Mucosa of descending colon (tissue), 3 donors: ENCODE measurements at places on chromosomes 2 and 18.

DNA sequence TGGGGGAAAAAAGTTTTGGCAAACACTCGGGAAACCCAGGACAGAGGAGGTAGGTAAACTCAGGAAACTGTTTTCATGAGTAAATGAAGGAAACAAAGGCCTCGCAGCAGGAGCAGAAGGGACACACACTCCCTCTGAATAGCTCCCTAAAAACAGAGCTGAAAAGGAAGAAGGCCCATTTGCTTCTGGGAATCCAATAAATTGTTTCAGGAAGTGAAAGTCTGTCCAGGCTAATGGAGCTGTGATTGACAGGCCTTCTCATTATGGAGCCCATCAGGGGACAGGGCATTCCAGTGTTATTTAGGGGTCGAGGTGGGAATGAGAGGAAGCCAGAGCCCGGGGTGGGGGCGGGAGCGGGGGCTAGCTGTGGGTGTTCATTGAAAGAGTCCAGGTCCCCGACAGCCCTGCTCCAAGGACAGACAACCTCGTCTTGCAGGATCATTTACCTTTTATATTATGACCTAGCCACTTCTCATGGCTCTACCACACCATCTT, 81.2 kb downstream of the GBX2 start:
- DNase-seq, result no peak

DNA sequence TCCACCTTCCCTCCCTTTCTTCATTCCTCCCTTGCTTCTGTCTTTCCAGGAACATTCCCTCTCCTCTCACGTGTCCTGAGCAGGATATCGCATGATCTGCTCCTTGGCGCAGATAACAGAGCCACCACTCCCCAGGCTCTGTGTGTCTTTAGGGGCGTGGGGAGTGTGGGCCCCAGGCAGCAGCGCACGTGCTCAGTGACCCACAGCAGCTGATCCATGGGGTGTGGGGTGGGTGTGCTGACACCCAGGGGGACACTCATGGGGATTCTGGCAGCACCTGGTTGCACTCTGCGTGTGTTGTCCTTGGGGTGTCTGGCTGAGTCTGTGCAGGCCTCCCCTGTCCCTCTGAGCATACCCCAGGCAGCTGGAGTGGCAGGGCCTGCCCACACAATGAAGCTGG, 9.9 kb upstream of the FOSL2 start:
- peak; percentile 52 for DNase-seq

DNA sequence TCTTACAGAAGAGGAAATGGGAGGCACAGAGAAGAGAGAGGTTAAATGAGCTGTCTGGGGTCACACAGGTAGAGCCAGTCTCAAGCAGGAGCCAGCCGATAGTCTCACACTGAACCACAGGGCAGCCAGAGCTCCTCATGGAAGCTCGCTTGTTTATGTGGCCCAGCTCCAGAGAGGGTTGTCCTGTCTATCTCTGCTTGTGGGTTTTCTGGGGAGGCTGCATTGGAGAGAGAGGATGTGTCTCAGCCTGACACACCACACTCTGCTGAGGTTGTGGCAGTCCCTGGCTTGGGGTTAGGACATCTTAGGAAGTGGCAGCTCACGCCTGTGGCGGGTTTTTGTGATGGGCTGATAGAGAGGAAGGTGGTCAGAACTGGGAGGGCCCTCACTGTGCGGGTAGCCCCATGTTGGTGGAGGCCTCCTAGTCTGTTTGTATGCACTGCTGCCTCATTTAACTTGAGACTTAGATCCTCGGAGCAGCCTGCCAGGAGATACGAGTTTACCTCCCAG, 52.3 kb downstream of the TCF7L1 start:
- no peak for DNase-seq

DNA sequence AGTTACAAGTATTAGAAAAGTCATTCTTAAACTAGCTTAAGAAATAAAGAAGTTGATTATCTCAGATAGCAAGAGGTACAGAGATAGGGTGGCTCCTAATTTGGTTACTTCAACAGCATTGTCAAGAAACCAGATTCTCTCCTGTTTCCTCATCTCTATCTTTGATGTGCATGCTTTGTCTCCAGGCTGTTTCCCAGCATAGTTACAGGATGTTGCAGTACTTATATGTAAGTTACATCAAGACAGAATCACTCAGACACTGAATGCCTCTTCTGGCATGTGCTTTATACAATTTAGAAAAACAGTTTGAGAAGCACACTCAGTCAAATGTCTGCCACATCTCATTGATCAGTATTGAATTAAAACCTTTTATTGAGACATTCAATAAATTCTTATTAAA, 189.5 kb upstream of the UBE2E3 start:
- no peak for DNase-seq

DNA sequence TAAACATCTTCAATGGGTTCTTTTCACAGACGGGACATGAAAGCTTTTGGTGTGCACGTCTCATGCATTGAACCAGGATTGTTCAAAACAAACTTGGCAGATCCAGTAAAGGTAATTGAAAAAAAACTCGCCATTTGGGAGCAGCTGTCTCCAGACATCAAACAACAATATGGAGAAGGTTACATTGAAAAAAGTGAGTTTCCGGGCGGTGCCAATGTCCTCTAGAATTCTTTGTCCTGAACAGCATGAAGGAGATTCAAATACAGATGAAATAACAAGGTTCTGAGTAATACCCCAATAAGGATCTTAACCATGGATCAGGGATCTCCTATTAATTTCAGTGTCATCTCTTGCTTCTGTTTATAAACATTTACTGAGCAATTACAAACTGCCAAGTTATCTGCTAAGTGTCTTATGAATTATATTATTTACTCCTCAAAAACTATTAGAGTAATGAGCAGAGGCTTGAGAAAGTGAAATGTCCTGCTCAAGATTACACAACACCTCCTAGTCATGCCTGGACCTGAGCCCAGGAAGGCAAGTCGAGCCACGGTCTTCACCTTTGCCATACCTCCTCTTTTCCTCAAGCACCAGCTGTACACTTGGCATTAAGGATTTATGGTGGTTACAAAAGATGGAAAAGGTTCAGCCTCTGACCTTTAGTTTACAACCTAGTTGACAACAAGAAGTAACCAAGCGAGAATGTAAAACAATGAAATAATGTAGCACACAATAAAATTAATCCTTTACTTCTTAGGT, 22.6 kb downstream of the DHRS9 start:
- DNase-seq, result peak; percentile 69

GRCh38 chr18:74589811-74590210, 7.9 kb upstream of the ZNF407 start:
- no peak for DNase-seq

DNA sequence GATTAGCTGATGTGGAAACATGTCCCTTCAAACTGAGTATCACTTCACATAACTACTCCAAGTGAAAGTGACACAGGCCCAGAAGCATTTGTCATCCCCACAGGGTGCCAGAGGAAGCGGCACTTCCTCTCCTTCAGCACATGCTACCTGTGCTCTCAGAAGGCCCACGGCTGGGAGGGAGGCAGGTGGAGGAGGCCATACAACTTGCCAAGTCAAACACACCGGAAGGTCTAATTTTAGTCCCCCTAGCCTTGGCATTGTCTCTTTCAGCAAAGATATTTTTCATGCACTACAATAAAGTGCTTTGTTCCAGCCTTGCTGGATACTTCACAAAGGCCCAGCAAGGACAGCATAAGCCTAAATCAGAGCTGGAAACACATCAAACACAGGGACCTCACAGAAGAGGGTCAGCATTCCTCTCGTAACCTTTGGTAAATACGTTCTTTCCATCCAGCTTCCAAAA, 38.0 kb downstream of the VSNL1 start:
- no peak for DNase-seq

GRCh38 chr2:172098287-172098649, 4.4 kb downstream of the DLX2 start:
- no peak for DNase-seq

DNA sequence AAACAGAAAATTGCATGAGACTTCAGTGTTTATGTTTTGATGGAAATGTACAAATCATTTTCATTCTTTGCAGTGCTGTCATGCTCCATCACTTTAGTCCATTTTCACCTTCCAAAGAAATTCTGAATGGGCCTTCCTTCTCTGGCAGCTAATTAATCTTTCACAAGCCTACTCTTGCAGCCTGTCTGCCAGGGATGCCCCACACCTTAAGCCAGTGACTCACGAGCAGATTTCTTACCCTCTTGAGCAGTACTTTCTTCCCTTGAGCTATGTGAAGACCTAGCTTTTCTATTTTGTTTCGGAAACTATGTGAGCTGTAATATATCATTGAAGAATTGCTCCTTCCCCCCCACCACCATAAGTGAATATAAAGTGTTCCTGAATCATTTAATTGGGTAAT, 404.3 kb upstream of the VWC2L start:
- DNase-seq, result no peak

DNA sequence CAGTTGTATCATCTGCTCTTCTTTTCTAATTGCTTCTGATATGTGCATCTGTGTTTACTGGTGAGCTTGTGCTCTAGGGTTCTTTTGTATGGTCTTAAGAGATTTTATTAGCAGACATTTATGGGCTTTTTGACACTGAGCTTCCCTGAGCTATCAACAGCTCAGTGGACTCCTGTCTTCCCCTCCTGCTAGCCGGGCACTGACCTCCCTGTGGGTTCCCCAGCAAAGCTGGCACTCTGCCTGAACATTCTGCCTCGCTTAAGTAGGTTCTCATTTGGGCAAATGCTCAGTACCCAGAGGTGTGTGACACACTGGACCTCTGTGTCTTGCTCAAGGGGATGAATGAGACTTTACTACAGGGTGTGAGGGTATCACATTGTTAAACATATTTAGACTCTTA, 15.8 kb downstream of the TRAF3IP1 start:
- no peak for DNase-seq

DNA sequence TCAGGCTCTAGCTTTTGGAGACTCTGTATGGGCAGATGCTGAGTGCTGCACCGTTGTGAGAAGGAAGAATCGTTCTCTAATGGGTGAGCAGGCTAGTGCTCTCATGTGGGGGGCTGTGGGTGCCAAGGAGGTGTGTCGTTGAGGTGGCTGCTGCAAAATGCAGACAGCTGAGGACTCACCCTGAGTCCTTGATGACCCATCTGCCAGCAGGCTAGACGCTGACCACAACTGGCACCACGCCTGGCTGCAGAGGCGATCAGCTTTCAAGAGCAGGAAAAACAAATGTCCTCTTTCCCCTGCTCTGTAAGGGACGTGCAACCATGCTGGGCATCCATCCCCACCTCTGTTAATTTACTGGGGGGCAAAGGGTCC, 48.2 kb downstream of the HAUS1 start:
- DNase-seq, result no peak

DNA sequence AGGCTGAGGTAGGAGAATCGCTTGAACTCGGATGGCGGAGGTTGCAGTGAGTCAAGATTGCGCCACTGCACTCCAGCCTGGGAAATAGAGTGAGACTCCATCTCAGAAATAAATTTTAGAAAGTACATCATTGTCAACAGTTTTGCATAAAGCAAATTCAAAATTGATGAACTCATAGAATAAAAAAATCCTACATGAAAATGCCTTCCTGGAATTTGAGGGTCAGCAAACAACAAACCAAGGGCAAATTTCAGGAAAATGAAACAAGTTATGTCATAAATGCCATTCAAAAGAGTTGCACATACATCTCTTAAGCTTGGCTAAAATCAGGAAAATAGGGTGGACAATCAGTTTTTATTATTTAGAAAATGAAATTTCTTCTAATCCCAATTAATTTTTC, 45.1 kb downstream of the COL5A2 start:
- no peak for DNase-seq

DNA sequence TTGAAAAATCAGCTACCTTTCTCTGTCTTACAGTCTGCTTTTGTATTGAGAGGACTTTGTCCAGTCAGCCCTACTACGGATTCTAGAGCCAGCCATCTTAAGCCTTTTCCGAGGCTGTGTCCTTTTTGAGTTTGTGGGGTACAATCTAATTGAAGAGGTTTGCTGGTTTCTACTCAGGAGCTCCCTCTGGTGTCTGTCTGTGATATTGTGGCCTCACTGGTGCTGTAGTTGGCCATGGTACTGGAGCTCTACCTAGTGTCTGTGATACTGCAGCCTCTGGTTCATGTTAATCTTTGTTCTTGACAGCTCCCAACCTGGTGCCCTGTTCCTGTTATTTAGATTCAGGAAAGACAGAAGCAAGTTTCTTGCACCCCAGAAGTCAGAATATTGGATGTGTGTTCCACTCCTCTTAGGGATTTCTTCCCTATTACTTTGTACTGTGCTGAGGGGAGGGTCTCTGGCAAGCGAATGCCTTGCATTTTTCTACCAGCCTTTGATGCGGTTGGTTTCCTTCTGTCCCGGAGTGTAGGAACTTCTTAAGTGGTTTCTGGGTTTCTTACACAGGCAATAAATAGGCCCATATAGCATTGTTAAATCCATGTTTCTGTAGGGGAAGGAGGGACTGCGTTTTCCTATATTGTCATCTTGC, 78.5 kb downstream of the ACSL3 start:
- DNase-seq, result no peak

- no peak for DNase-seq
These were observed 317.0 kb downstream of the AGAP1 start for GRCh38 chr2:235810846-235811245.

DNA sequence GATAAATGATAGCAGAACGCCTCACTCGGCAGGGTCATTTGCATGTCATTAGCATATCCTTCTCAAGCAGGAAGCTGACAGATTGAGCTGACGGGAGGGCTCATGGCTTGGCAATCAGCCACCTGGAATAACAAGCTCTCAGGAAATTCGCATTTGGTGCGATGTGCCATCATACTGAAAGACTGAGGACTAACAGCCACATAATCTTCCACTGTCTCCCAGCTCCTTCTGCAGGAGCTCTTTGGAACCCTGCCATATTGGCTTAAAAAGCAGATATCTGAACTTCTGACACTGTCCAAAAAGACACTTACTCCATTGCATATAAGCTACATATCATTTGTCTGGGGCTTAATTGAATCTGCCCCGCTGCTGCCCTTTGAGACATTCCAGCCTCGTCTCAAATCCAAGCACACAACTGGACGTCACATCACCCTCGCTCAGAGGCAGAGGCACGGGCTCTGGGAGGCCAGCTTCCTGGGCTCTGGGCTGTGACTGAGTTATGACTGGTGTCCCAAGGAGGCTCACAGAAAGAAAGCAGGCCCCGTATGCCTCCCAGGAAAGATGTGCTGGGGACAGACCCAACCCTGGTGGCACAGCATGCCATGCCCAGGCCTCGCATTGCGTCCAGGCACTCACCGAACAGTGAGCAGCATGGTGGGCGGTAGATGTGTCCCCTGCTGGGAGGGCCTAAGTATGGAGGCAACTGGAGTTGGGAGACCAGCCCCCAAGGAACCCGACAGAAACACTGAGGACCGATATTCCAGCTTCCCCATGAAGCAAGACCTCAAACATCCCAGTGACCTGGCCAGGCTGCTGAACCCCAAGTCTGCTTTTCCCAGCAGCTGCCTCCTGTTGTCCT, 228.0 kb downstream of the ATAD2B start:
- no peak for DNase-seq

- DNase-seq, result peak; percentile 76
These were observed at the start of gene DPP4 for GRCh38 chr2:162073888-162074631. DPP4 (minus strand) TSS chr2:162074215; CDS start chr2:162073981, 234 bp downstream.

DNA sequence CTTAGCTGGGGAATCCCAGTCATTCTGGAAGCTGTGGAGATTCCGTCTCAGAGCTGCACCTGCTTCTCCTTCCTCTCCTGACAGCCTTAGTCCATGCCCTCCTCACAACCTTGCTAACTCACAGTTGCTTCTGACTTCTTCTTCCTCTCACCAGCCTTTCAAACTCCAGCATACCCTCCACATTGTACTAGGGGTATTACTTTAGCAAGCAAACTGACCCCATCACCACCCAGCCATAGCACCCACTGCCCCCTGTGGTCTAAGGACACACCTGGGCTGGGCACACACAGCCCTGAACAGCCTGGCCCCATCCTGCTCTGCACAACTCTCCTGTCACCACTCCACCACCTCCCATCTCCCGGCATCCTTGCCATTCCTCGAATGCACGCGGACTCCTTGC, 208.2 kb downstream of the FBXO15 start:
- no peak for DNase-seq

GRCh38 chr2:5720426-5720825, 28.2 kb downstream of the SOX11 start:
- DNase-seq, result no peak
